Activated CD4-positive, alpha-beta T cell treated with anti-CD3 and anti-CD28 coated beads for 36 hours (primary cell): ENCODE measurements at places on chromosomes 7 and 10. TPM values are rescaled to one million over a fixed set of nuclear protein-coding genes. Genes with fewer than 3 reads are reported as not detected.

GRCh38 chr10:71427246-71427645 is 30.5 kb downstream of the CDH23 start:
- DNase-seq = no peak

DNA sequence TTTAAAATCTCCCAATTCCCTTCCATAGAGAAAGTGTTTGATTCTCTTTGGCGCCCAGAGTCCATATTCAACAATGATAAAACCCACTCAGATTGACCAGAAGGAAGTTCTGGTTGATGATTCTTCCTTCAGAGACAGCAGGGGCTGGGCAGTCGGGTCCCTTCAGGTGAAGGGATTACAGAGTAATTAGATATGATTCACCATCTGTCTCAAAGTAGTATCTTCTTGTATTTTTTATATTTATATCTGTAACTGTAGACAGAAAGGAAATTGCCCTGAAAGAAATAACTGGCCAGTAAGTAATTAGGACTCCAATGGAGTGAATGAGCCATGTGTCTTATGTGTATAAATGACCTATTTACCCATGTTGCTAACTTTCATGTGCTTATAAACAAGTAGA is 156.0 kb downstream of the PLCE1 start:
- DNase-seq = no peak

DNA sequence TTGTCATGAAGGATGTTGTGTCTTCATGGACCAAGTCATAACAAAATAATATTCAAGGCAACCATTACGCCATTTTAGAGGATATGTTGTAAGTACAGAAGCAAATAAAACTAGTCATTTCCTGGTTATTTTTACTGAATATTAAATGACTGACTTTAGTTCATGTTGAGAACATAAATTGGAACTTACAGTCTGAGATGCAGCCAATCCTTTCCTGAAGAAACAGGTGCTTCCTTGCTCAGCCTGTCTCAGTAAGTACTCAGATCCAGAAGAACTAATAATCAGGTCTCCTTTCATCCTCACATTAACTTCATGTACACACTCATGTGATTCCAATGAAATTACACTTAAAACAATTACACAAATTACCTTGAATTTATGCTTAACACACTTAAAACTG is 12.3 kb downstream of the SEMA3A start:
- no peak for DNase-seq

GRCh38 chr10:89373916-89374711 is 3.7 kb upstream of the IFIT1B start:
- DNase-seq = no peak

- no peak for DNase-seq
These were observed 19.5 kb downstream of the TCF7L2 start for GRCh38 chr10:112969542-112969941.

The ZNF786 gene
- total RNA-seq = 4.8 TPM

The TAC1 gene
- total RNA-seq = 0.62 TPM

The ABCB4 gene
- total RNA-seq = 0.39 TPM
